ENCODE measurements at places on chromosomes 2 and 18.

GRCh38 chr2:64537991-64538390 lies 13.9 kb downstream of the AFTPH start:
- no peak for DNase-seq

- no peak for DNase-seq
Observed at GRCh38 chr2:71811157-71811556, 336.5 kb downstream of the CYP26B1 start.

GRCh38 chr2:108182489-108182888 lies 57.3 kb upstream of the SULT1C3 start:
- DNase-seq: no peak

DNA sequence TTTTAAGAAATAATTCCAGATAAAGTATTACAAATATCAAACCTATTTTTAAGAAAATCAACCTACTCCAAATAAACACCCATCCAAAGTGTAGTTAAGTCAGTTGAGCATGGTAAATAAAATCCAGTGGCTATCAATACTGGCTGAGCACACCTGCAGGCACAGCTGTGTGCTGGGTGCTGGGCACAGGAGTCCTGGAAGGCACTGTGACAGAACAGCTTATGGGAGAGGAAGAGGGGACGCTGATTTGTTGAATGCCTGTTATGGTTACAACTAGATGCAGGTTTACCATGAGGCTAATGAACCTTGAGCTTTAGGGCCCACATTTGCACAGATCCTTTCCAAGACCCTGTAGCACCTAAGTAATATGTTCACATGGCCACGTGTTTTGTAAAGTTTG lies 202.7 kb downstream of the MTX2 start:
- DNase-seq: no peak

DNA sequence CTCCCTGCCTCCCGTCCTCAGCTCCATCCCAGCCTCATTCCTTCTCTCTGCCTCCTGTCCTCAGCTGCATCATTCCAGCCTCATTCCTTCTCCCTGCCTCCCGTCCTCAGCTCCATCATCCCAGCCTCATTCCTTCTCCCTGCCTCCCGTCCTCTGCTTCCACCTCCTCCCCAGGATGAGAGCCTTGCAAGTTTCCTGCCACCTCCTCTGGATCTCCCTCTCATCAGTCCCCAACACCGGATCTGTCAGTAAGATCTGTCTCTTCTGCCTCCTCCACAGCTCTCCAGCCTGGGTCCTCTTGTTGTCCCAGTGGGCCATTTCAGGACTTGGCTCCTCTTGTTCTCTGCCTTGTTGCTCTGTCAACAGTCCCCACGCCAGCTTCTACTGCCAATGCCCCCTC lies 130.9 kb downstream of the NDUFA10 start:
- DNase-seq: no peak

DNA sequence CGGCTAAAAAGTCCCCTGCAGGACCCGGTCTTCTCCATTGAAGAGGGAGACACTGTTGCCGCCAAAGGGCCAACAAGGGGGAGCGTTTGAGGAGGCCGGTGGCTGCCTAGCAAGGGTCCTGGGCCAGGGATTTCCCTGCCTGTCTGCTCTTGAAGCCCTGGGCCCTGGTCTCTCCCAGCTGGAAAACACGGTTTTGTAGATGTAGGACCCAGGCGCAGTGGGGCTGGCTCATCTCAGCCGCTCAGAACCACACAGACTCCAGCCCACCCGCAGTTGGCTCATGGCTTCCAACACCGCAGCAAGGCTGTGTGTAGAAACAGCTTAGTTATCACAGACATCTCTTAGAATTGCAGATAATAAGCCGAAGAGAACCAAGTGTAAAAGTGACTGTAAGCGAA lies 57.1 kb upstream of the TWIST2 start:
- no peak for DNase-seq

DNA sequence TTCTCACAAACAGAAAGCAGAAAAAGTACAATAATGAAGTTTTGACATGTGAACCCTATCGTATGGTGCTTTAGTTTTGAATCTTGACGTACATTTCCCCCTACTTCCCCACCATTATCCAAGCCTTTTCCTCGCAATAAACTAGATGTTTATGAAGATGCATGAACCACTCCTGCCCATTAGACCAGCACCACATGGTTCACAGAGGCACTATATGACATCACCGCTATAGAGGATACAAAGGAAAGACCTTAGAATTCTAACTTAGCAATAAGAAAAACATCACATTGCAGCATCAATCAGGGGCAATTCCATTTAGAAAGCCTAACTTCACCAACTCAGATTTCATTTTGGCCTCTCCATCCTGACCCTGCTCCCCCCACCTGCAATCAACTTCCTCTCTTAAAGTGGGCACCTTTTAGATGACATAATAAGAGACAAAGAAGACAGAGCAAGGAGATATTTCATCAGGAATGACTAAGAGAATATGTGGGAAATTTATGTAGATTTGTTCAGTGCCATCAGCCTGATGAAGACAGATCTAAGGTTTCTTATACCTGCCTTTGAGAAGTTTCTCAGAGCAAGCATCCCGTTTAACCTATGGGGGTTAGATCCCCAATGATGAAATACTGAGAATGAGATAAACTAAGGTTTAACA lies 124.9 kb downstream of the PIGN start:
- no peak for DNase-seq

GRCh38 chr2:239275044-239275685 lies 125.7 kb downstream of the HDAC4 start:
- peak; percentile 75 for DNase-seq

GRCh38 chr18:54277899-54278298 lies 8.6 kb downstream of the POLI start:
- no peak for DNase-seq

DNA sequence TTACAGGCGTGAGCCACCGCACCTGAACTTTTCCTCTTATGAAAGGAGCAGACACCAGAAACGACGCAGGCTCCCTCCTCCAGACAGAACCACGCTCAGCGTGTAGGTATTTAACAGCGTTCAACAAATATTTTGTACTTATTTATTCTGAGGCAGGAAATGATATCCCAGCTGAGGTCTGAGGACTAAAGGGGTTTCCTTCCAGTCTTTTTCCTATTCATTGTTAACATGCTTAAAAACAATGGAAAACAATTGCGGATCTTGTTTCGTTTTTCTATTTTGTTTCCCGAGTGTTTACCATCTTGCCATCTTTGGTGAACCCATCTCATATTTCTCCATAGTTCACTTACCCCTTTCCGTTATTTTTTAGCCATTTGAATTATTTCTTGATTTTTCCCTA lies 43.7 kb upstream of the FOSL2 start:
- no peak for DNase-seq

- DNase-seq: no peak
Observed at GRCh38 chr2:219634171-219634940, 6.9 kb downstream of the SLC4A3 start.

All from activated T-helper 1 cell treated with Interleukin-2 at 50 U/mL for 16 hours (primary cell).